ENCODE measurements at places on chromosomes 4 and X.

- DNase-seq = peak; percentile 12
Measured at GRCh38 chr4:54566608-54567007, 91.1 kb upstream of the KIT start.

DNA sequence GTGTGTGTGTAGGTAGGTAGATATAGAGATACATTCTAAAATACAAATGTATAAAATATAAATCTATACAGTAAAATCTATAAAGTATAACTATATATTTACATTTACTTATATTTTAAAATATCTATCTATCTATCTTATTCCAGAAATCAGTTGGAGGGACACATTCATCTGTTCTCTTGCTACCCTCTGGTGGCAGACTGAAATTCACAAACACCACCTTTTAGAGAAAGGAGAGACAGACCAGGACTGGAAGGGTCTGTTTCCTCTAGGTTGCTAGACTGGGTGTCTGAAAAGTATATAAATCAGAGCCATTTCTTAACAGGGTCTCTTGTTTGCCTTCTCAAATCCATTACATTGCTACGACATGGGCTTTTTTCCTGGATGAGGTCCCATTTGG lies 343.0 kb downstream of the OPHN1 start:
- no peak for DNase-seq

DNA sequence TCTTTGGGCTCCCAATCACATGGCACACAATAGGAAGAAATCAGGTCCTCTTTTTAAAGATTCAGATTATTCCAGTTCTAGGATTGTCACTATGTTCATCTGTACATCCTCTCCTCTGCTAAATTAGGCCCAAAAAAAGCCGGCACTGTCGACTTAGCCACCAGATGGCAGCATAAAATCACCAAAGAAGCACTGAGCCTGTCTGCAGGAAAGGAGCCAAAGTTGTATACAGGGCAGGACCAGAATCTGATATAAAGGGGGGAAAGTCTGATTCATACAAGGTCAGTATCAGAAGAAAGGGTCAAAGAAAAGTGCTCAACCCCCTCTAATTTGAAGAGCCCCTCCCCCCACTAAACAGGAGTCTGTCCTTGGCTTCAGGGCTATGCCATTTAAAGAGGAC lies 292.5 kb downstream of the CHIC1 start:
- DNase-seq = peak; percentile 41

GRCh38 chrX:25925946-25926345 lies 212.2 kb upstream of the MAGEB18 start:
- DNase-seq = no peak

DNA sequence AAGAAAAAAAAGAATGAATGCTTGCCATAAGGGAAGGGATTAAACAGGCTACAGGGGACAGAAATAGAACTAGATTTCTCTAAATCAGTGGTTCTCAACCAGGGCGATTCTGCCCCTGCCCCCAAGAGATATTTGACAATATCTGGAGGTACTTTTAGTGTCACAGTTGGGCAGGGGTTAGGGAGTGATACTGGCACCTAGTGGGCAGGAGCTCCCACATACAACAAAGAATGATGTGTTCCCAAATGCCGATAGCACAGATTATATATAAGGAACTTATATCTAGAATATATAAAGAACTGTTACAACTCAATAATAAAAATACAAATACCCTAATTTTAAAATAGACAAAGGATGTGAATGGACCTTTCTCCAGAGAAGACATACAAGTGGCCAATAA lies 14.7 kb downstream of the S100G start:
- no peak for DNase-seq

DNA sequence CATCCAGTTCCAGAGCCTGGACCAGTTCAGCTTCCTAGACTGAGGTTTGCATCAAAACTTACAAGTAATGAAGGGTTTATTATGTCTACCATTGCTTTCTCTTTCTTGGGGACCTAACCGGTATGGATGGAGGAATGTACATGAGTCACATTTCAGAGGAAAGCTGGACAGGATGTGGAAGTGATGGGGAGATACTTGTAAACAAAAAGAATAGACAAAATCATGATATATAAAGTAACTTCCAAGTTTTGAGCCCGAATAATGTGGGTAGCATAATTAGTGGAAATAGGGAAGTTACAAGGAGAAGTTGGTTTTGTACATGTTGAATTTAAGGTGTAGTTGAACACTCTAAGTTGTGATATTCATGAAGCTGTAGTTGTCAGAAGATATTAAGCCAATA lies 15.0 kb downstream of the FNIP2 start:
- no peak for DNase-seq

GRCh38 chr4:147368948-147369347 lies 111.9 kb upstream of the EDNRA start:
- no peak for DNase-seq

- DNase-seq = peak; percentile 39
Measured at GRCh38 chrX:12974305-12974795, 560 bp upstream of the TMSB4X start.

DNA sequence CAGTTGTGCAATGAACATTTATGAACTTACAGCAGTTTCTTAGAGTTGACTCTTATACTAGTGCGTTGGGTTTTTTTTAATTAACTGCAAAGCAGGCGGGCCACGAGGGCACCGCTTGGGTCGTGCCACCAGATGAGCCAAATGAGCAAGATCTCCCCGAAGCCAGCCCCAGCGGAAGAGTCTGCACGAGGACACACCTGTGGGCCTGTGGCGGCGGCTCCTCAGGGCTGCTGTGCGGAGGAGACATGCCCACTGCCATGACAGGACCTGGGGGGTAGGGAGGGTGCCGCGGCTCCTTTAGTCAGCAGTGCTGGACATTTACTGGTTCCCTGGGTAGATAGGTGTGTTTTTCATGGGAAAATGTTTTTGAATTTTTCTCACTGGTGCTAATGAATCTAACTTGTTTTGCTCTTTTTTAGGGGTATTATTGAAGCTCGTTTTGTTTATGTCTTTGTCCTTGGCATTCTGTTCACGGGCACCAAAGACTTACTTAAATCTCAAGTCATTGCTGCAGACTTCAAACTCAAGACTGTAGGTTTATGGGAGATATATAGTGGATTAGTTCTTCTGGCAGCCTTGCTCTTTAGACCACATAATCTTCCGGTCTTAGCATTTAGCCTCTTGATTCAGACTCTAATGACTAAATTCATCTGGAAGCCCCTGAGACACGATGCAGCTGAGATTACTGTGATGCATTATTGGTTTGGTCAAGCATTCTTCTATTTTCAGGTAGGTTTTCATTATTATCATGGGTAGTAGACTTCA lies 31.2 kb downstream of the PIGG start:
- no peak for DNase-seq

- DNase-seq = no peak
Measured at GRCh38 chr4:4670869-4671268, 129.0 kb upstream of the STX18 start.

- DNase-seq = peak; percentile 26
Measured at GRCh38 chr4:11338956-11339782, 89.5 kb downstream of the HS3ST1 start.

DNA sequence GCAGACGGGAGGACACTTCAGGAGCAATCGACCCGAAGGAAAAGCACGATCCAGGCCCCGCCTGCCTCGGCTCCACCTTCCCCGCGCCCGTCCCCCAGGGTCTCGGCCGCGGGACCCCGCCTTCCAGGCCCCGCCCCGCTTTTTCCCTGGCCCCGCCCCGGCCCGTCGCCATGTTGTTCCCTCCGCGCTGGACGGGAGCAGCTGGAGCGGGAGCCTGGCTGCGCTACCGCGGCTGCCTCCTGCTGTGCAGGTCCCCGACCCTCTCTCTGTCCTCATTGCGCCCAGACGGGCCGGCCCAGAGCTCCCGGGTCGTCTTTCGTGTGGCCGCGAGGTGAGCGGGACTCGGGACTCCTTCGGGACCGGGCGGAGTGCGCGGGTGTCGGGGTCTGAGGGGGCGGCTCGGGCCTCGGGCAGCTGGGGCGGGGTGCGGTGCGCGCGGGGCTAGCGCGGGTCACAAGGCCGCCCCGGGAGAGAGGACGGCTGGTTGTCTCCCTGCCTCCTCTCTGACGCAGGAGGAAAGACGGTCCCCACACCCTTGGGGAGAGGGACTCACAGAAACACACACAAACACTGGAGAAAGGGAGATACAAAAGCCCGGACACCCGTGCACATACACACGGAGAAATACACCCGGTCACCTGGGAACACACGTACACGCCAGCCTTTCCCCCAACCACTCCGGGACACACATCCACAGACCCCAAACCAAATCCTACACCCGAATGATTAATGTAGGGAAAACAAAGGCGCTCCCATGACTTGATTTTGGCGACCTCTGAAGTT lies at the start of gene RAB9A:
Gene RAB9A, plus strand, starts transcription at position 171 of the 783 bp plus-strand sequence. CDS start 19,619 bp downstream, outside the sequence.
- peak; percentile 86 for DNase-seq

DNA sequence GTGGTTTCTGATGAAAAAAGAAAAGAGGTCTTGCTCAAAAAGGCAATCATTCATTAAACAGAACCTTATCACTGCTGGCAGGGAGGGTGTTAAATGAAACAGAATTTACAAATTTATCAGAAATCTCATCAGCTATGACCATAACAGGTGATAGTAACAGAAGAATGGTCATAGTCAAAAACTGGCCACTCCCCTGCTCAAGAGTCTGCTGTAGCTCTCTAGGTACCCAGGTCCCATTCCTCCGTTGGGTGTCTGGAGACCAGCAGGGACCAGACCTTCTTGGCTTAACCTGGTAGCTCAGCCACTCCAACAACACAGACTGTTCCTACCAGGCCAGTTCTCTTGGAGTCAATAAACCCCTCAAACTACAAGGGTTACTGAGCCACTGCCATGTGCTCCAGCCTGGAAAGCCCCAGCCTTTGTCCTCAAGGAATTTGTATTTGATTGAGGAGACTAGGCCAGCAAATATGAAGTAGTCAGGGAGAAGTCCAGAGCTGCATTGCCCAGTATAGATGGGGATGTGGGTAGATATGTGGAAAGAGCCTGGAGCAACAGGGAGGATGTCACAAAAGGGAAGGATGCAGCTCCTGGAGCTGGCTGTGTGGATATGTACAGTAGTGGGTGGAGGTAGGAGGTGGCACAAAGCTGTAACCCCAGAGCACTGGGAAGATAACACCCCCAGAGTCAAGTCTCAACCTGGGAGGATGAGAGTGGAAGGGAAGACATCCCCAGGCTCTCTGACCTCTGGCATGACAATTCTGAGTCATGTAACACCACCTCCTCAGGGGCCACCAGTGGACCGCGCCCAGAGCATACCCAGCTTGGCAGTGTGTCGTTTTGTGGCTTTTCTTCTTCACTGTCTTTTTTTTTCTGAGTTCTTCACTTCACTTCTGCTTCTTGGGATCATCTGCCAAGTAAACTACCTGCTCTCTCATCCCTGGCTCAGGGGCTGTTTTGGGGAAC lies 21.9 kb downstream of the RASL11B start:
- no peak for DNase-seq

DNA sequence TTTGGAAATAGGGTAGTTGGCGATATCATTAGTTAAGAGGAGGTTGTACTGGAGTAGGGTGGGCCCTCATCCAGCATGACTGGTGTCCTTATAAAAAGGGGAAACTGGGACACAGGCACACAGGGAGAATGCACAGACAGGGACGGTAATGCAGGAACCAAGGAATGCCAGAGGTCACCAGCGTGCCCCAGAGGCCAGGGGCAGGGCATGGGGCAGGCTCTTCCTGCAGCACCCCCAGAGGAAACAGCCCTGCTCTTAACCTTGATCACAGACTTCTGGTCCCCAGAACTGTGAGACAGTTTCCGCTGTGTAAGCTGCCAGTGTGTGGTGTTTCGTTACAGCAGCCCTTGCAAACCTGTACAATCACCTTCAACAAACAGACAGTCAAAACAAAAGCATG lies 15.9 kb upstream of the STOX2 start:
- no peak for DNase-seq

DNA sequence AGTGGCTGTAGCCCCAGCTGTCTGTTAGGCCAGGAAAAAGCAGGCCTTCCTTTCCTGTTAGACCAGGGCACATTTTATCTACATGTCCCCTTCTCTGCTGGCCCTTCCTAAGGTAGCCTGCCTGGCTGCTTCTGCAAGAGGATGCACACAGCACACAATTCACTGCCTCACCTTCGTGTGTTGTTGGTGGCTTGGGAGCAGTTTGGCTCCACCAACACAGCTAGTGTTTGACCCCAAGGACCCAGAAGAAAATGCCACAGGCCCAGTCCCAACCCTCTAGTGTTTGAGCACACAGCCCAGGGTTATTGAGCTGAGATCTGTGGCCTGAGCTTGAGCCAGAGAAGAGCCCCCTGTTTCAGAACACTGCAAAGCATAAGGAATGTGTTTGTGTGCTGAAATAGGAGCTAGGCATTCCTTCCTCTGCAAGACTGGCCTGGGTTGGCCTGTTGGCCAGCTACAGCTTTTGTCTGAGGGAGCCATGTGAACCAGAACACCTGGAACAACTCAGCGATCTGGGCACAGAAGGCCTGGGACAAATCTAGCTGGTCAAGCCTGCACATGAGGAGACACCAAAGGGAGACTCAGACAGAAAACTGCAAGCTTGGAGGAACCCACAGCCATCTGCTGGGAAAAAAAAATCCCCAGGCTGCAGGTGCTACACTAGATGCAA lies 26.4 kb downstream of the MAGEE1 start:
- DNase-seq = no peak

DNA sequence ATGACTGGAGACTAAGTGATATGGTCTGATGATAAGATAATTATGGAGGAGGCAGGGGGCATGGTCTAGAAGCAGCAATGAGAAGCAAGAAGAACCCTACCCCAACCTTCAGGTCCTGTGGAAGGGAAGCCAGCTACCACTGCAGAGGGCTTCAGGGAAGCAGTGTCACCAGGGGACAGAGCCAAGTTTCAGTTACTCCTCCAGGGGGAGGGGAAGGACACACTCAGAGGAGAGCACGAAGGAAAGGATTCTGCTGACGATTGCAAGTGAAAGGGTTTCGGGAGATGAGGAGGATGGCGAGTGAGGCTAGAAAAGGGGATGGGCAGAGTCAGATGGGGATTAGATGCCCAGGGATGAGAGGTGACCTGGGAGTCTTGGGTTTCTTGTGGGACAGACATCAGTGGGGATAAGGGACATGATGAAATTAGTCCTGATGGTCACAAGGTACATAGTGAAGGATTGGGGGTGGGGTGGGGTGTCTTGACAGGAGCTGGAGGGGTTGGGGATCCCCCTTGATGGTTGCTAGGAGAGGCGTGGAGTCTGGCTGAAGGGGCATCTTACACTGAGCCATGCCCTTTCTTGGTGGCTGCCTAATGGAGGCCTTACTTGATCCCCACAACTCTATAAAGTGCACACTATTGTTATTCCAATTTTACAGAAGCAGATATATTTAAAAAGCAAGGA lies 45.4 kb downstream of the TIGD4 start:
- DNase-seq = no peak

DNA sequence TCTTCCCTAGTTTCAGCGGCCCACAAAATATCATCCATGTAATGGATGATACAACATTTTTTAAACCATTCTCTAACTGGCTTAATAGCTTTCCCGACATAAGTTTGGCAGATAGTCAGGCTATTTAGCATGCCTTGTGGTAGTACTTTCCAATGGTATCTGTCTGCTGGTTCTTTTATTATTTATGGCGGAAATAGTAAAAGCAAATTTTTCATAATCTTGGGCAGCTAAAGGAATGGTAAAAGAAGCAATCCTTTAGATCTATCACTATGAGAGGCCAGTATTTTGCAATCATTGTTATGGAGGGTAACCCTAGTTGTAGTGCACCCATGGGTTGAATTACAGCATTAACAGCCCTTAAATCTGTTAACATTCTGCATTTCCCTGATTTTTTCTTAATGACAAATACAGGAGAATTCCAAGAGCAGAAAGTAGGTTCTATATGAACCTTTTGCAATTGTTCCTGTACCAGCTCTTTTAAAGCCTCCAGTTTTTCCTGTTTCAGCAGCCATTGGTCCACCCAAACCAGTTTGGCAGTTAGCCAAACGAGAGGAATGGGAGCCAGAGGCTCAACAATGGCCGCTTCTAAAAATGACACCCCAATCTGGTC lies 14.3 kb upstream of the HSD17B11 start:
- DNase-seq = no peak

- DNase-seq = peak; percentile 88
Measured at GRCh38 chr4:54064317-54065111, at the start of gene CHIC2. TSS of gene CHIC2 (minus strand) at chr4:54064605. CDS start at chr4:54064300, 305 bp downstream.

Data from NCI-H345 (cell line).